ENCODE measurements at places on chromosomes 5 and 9. TPM values are rescaled to one million over a fixed set of nuclear protein-coding genes. Genes with fewer than 3 reads are reported as not detected.

DNA sequence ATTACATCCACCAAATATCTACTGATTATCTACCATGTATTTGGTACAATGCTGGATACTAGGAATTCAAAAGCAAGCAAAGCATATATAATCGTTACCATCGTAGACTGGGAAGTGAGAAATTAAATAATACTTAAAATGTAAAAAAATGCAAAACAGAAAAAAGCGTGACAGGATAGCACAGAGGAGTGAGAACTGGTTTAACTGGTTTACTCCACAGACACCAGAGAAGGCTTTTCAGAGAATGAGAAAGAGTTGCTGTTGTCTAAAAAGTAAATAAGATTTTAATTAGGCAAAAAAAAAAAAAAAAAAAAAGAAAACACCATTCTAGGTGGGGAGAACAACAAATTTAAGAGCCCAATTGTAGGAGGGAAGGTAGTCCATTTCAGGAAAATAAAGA is 657.9 kb upstream of the ST8SIA4 start:
- no peak overlapping the region for H3K4me3 ChIP-seq
- H3K27ac ChIP-seq = no peak overlapping the region
- H3K27me3 ChIP-seq = no peaks in the 10 kb centered on the region
- DNase-seq = no peak
- H3K4me1 ChIP-seq = no peaks in the 10 kb centered on the region
- H3K36me3 ChIP-seq = no peaks in the 10 kb centered on the region

DNA sequence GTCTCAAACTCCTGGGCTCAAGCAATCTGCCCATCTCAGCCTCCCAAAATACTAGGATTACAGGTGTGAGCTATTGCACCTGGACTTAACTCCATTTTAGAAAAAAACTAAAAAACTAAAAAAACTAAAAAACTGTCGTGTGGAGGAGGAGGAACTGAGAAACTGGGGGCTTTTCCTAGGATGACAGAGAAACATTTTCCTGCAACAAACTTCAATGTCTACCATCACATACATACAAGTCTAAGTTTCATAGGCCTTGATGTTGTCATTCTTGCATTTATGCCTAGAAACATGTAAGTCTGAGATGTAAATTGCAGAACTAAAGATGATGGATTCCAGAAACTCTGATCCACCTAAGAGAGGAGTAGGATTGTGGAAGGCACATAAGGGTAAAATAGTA is 556.8 kb downstream of the RAB3C start:
- no peaks in the 10 kb centered on the region for H3K27me3 ChIP-seq
- DNase-seq = no peak

The FAM78A gene
- 3.3 TPM for total RNA-seq

GRCh38 chr9:85723215-85723614 is 18.5 kb downstream of the AGTPBP1 start:
- DNase-seq = no peak
- no peak overlapping the region for H3K27ac ChIP-seq
- no peak overlapping the region for H3K4me3 ChIP-seq
- no peaks in the 10 kb centered on the region for H3K4me1 ChIP-seq
- no peaks in the 10 kb centered on the region for H3K27me3 ChIP-seq

DNA sequence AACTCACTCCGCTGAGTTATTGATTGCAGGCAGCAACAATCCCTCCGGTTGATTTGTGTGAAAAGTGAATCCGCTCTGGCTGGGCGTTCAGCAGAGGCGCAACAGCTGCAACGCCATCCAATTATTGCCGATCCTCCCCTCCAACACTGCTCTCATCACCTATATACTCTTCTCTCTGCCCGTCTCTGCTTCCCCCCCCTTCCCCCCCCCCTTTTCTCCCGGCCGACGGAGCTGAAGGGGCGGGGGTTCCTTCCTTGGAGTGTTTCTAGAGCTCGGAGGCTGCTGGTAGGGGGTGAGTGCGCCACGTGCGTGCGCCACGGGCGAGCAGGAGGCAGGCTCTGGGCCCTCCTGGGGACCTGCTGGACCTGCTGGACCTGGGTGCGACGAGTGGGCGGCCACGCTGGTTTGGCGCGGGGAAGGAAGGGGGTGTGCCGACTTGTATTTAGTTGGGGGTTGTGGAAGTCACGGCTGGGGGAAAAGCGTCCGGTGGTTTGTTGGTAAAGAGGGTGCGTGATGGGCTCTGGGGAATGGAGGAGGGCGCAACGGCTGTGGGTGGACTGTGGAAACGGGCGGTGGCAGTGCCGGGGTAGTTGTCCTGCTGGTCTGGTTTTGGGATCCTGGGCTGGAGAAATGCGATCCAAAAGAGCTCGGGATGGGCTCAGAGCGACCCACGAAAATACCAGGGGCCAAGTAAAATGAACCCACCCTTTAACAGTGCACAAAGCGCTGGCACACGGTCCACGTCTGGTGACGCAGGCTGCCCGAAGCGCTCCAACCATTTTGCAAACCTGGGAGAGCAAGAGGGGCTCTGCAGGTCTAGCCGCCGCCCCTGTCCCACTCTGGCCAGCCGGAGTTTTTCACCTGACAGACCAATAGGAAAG is 6.4 kb upstream of the MEF2C start:
- no peaks in the 10 kb centered on the region for H3K4me1 ChIP-seq
- peak overlapping the region; percentile 93 for H3K27ac ChIP-seq
- no peaks in the 10 kb centered on the region for H3K36me3 ChIP-seq
- H3K4me3 ChIP-seq = peak overlapping the region; percentile 53
- no peaks in the 10 kb centered on the region for H3K27me3 ChIP-seq

The LCN6 gene
- total RNA-seq = 164 TPM

The ACOT12 gene
- total RNA-seq = not detected

Data from uterus (tissue), 4 donors.